ENCODE measurements at places on chromosomes 13 and 19.

DNA sequence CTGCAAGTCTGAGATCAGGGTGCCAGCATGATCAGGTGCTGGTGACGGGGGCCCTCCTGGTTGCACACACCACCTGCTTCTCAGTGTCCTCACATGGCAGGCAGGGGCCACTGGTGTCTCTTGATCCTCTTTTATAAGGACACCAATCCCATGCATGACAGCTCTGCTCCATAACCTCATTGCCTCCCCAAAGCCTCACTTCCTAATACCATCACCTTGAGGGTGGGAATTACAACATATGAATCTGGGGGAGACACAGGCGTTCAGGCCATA is 15.0 kb upstream of the MIER2 start:
- no peak for DNase-seq

GRCh38 chr13:30734439-30734838 is 904 bp upstream of the ALOX5AP start:
- DNase-seq: no peak

- DNase-seq: no peak
Measured at GRCh38 chr13:100542826-100543156, 45.8 kb downstream of the GGACT start.

GRCh38 chr13:52848455-52849195 is at the start of gene PCDH8:
TSS of gene PCDH8 (minus strand) at chr13:52848640. CDS start at chr13:52848436, 204 bp downstream.
- no peak for DNase-seq

DNA sequence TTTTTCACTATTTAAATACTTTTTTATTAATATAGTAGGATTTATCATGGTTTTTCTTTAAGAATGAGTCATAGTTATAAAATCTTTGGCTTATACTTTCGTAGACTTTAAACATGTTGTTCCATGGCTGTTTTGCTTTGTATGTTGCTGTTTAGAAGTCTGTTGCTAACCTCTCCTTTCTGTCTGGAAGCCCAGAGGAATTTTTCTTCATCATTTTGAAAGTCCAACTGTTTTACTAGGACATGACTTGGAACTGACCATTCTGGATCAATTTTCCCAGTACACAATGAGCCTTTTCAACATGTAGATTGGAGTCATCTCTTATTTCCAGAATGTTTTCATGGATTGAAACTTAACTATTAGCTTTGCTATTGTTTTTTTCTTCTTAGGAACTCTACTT is 7.9 kb downstream of the CAB39L start:
- DNase-seq: peak; percentile 31

DNA sequence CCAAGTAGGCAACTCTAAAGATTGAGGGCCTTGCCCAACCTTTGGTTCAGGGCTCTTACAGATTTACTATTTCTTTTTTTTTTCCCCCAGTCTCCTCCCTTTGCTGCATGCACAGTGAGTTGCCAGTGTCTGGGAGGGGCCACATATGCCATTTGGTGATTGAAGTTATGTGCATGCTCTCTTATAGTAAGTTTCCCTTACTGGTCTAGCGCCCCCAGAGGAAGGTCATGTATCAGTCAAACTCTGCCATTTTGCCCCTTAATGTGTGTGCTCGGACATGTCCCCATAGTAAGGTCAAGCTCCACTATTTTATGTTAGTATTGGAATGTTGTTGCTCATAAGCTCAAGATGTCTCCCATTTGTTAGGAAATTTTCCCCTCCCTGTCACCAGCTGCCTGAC is 1138.0 kb upstream of the SLC10A2 start:
- DNase-seq: no peak

- no peak for DNase-seq
Measured at GRCh38 chr13:102693776-102694175, 1.1 kb downstream of the METTL21C start.
